ENCODE measurements at places on chromosomes 3 and 15. TPM values are rescaled to one million over a fixed set of nuclear protein-coding genes. Genes with fewer than 3 reads are reported as not detected.

KBTBD13 gene
- not detected for total RNA-seq

PCBP4 gene
- total RNA-seq, result 29.8 TPM

CDC25A gene
- total RNA-seq, result 1.3 TPM

SACM1L gene
- total RNA-seq, result 33.9 TPM

SKOR1 gene
- total RNA-seq, result 0.09 TPM

INKA1 gene
- total RNA-seq, result 3.7 TPM

ARRDC4 gene
- total RNA-seq, result 9.2 TPM

ZNF80 gene
- total RNA-seq, result not detected

TTLL13 gene
- 0.14 TPM for total RNA-seq

MAGEL2 gene
- total RNA-seq, result 0.37 TPM

C3orf70 gene
- total RNA-seq, result 0.14 TPM

IMPG2 gene
- 0.14 TPM for total RNA-seq

HMG20A gene
- total RNA-seq, result 20.2 TPM

All from smooth muscle cell of bladder (primary cell).